Neural progenitor cell (in vitro differentiated cells): ENCODE measurements at places on chromosomes 1 and 21.

GRCh38 chr21:30206551-30207251 lies 9.2 kb downstream of the CLDN8 start:
- DNase-seq, result no peak

- no peak for DNase-seq
Observed at GRCh38 chr1:63980740-63981407, 207.1 kb downstream of the ROR1 start.

- DNase-seq, result no peak
Observed at GRCh38 chr1:238811211-238811879, 575.0 kb upstream of the CHRM3 start.

- DNase-seq, result no peak
Observed at GRCh38 chr1:164950541-164950986, 391.6 kb downstream of the PBX1 start.

GRCh38 chr1:221664253-221664652 lies 77.6 kb downstream of the DUSP10 start:
- DNase-seq, result peak; percentile 6

DNA sequence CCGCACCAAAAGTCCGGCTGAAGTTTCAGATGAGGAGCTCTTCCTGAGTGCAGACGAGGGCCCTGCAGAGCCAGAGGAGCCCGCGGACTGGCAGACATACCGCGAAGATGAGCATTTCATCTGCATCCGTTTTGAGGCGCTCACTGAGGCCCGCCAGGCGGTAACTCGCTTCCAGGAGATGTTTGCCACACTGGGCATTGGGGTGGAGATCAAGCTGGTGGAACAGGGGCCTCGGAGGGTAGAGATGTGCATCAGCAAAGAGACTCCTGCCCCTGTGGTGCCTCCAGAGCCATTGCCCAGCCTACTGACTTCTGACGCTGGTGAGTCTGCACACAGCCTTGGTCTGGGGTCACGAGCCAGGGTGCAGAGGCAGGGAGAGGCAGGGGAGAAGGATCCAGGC lies 84.7 kb downstream of the TRIM11 start:
- DNase-seq, result no peak

- DNase-seq, result no peak
Observed at GRCh38 chr1:81850031-81850430, 49.3 kb downstream of the ADGRL2 start.

DNA sequence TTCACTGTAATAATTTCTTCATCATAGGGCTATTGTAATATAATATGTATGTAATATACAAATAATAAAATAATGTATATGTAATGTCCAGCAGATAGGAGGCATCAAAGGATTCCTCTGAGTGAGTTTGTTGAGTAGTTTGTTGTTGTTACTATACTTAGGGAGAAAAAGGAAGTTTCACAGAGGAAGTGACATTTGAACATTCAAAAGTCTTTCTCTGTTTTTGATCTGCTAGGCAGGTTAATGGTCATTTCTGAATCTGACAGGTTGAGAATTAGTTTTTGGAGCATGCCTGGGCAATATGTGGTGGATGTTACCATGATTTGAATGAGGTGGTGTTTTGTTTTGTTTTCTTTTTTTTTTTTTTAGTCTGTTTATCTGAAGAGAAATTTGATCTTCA lies 102.1 kb downstream of the NRDC start:
- no peak for DNase-seq

- no peak for DNase-seq
Observed at GRCh38 chr21:25649146-25649545, 10.1 kb downstream of the JAM2 start.

- peak; percentile 43 for DNase-seq
Observed at GRCh38 chr21:32653326-32653901, 41.2 kb upstream of the CFAP298 start.

GRCh38 chr1:27314169-27314568 lies 7.8 kb upstream of the TMEM222 start:
- no peak for DNase-seq

- DNase-seq, result peak; percentile 54
Observed at GRCh38 chr1:94970783-94971182, 43.9 kb upstream of the CNN3 start.
